NAMALWA (cell line): ENCODE measurements at places on chromosomes 2 and 18.

DNA sequence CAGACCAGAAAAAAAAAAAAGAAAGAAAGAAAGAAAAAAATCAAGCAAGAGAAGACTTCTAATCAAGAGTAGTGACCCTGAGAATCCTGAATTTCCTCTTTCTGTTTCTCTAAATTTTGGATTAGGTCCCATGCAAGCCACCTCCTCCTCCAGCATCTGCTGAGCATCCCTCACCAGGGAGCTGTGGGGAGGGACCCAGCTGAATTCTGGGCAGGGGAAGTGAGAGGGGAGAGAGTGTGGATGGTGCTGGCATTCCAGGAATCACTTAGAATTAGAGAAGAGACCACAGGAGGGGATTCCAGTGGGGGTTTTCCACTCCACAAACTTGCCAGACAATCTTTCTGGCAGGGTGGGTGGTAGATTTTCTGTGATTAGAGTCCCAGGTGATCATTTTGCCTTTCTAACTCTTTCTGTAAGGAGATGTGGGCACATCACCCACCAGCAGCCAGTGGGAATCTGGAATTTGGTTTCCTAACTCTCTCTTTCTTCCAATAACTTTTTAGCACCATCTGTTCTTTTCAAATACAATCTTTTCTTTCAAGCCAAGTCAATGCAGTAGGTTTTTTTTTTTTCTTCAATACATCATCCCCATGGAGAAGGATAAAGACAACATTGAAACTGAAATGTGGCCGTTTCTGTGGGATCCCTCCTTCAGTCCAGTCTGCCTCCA lies 279.2 kb downstream of the CLIP4 start:
- no peak for DNase-seq

GRCh38 chr2:221478485-221478863 lies 93.6 kb downstream of the EPHA4 start:
- DNase-seq = no peak

- no peak for DNase-seq
Observed at GRCh38 chr2:118878531-118879149, 31.2 kb upstream of the EN1 start.

DNA sequence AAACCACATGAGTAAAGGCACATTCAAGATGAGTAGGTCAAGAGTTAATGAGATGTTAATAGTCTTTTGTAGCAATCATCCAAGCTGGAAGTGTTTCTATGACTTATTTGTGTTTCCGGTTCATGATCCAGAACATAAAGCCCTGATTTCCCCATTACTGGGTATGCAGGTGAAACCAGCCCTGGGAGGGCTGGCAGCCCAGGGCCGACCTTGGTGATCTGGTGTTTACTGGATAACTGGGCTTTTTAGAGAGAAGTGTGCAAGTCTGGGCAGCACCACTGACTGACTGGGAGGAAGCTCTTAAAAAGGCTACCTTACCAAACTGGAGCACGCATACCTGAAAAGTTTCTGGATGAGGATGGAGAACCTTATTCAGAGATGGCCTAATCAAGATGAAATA lies 431.6 kb upstream of the VRK2 start:
- no peak for DNase-seq

GRCh38 chr2:20877960-20878359 lies 55.1 kb upstream of the LDAH start:
- no peak for DNase-seq

DNA sequence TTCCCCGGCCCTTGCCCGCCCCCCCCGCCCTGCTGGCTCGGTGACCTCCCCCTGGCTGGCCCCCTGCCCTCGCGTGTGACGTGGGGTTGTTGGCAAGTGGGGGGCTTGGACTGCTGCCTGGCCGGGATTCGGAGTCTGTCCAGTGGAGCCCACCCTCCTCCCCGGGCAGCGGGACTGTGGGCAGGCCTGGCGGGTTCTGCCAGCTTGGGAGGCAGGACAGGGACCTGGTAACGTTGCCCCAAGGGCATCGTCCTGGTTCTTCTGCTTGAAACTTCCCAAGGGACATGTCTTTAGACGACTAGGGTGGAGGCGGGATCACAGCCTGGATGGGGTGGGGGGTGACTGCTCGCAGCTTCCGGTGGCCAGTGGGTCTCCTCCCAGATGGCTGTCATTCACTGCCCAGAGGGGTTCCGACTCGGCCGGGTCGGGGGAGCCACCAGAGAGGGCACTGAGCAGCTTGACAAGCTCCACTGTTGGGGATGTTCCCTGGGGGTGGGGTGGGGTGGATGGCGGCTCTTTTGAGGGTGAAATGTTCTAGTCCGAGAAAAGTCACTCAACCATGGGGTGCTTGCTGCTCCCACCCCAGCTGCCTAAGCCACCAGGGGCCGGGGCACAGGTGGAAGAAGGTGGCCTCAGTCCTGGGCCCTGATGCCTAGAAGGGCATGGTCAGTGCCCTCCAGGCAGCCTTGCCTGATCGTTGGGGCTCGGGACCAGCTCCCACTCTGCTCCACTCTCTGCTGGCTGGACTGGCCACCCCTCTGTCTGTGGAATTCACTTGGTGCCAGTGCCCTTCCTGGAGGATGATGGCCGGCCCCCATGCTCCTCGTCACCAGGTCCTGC lies 4.3 kb upstream of the HS6ST1 start:
- no peak for DNase-seq

- DNase-seq = peak; percentile 62
Observed at GRCh38 chr2:172864182-172864581, 128.5 kb downstream of the RAPGEF4 start.

DNA sequence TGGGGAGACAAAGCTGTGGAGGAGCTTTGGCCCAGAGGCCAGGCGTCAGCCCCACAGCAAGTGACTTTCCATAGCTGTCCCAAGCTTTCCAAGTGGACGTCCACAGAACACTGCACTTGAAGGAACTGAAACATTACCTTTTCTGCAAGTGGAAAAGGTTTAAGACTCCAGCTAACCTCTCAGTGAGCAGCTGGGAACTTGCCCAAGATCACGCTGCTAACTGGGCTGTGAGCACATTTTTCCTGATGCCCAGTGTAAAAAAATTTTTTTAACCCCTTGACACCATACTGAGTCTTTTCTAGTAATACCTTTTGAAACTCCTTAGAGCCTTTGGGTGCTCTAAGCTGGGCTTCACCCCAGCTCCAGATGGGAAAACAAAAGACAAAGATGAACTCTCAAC lies 256.7 kb downstream of the HAUS1 start:
- no peak for DNase-seq

DNA sequence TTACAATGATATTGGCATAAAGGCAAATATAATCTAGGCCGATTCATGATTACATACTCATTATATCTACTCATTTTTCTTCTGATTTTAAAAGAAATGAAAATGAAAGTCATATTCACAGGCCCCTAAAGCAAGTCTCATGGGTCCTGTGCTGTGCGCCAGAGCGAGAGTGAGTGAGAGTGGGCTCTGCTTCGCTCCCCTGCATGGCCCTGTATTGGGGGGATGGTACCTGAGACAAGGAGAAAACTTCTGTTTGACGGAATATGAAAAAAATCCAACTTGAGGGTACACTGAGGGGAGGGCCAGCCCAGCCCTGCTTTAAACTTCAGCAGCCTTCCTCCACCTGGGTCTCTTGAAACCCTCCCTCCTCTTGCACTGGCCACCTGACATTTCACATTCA lies 81.4 kb upstream of the RGPD5 start:
- DNase-seq = no peak

- DNase-seq = no peak
Observed at GRCh38 chr2:195342061-195342460, 315.0 kb upstream of the SLC39A10 start.

GRCh38 chr18:53056064-53056463 lies 716.1 kb downstream of the DCC start:
- DNase-seq = no peak
